Activated CD4-positive, CD25-positive, alpha-beta regulatory T cell treated with anti-CD3 and anti-CD28 coated beads, Interleukin-2, amount 50 U/mL, for 16 hours (primary cell): ENCODE measurements at places on chromosomes 2 and 18.

- no peak for DNase-seq
Observed at GRCh38 chr18:35002120-35002519, 39.1 kb upstream of the MAPRE2 start.

DNA sequence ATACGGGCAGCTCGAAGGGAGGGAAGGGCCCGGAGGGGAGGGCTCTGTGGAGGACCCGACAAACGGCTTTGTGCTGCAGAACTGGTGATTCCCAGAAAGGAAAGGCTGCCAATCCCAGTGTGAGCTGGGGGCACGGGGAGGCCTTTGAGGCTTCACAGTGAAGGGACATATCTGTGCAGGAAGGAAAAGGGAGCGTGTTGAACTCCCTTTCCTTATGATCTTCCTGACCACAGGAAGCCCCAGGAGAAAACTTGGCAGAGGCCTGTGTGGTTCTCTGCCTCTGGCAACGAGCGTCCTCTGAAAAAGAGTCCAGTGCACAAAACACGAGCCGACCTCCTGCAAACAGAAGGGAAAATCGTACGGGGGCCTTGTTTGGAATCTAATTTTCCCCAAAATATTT, 683.5 kb upstream of the SALL3 start:
- no peak for DNase-seq

- DNase-seq: no peak
Observed at GRCh38 chr18:49565612-49566011, 3.8 kb downstream of the LIPG start.

DNA sequence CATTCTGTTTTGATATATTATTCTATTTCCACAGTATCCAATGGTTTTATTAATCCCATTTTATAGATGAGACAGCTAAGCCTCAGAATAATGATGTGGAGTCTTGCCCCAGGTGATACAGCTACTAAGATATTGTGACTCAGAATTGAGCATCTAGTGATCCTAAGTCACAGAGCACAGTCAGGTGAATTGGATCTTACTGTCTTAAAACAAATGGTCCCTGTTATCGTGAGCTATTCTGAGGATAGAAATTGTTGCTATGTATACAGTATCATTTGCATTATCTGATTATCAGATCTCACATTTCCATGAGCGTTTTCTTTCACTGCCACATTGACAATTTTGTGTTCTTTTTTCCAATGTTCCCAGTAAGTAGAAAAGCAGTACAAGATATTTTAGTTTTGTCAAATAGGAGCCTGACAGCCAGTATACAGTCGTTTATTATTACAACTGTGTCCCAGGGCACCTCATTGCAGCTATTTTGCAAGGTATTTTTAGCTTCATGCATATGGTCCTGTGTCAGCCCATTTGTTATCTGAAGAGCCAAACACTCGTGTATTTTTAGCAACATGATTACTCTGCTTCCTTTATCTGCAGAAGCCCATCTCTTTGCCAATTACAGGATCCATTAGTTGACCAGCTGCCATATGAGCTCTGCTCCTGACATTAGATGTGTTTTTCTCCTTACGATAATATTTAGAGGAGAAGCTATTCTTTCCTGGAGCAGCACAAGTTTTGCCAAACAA, 25.1 kb upstream of the SGPP2 start:
- DNase-seq: no peak

- DNase-seq: no peak
Observed at GRCh38 chr2:216693414-216694080, 1.8 kb downstream of the IGFBP5 start.

DNA sequence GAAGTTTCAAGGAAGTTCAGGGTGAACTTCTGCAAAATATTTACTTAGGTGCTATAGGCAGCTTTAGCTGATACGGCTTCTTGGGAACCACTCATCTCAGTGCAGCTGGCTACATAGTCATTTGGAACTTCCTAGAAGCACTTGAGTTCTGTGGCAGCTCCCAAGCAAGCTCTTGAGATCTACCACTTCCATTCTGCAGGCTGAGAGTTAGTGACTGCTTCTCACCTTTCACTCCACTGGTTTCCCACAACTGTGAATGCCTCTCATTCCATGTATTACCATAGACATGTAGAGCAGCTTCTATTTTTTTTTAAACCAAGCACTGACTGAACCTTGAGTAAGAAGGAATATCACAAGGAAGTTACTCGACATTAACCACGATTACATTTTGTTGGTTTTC, 994.1 kb upstream of the ACVR2A start:
- no peak for DNase-seq

DNA sequence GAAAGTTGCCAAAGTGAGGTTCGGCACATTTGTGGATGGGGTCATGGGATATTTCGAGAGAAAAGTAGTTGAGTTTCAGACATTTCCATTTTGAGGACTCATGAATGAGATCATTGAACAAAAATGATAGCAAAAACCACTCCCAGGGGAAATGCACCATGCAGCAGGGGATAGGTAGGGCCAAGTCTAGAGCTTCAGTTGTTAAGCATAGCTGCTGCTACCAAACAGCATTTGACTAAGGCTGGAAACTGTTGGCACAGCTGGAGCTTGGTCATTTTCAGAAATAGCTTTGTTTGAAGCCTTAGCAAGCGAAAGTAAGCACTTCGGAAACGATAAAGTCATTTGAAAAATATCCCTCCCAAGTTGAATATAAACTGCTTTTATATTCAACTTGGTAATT, 431.8 kb downstream of the SOCS6 start:
- no peak for DNase-seq

DNA sequence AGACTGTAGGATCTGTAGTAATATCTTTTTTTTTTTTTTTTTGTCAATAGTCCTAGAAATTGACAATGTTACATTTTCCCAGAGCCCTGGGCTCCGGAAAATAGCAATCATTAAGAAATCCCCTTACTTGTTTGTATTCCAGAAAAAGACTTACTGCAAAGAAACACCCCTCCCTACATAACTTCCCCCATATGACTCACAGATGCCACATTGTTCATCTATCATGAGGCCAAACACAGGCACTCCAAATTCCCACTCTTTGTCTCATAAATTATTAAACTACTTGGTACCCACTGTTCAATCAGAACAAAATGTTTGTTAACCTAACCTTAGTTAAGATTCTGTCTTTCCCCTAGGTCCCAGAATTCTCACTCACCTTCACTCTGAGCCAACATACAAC, 53.5 kb downstream of the TEX51 start:
- DNase-seq: no peak

GRCh38 chr2:161173541-161174194, 13.4 kb downstream of the TANK start:
- no peak for DNase-seq

DNA sequence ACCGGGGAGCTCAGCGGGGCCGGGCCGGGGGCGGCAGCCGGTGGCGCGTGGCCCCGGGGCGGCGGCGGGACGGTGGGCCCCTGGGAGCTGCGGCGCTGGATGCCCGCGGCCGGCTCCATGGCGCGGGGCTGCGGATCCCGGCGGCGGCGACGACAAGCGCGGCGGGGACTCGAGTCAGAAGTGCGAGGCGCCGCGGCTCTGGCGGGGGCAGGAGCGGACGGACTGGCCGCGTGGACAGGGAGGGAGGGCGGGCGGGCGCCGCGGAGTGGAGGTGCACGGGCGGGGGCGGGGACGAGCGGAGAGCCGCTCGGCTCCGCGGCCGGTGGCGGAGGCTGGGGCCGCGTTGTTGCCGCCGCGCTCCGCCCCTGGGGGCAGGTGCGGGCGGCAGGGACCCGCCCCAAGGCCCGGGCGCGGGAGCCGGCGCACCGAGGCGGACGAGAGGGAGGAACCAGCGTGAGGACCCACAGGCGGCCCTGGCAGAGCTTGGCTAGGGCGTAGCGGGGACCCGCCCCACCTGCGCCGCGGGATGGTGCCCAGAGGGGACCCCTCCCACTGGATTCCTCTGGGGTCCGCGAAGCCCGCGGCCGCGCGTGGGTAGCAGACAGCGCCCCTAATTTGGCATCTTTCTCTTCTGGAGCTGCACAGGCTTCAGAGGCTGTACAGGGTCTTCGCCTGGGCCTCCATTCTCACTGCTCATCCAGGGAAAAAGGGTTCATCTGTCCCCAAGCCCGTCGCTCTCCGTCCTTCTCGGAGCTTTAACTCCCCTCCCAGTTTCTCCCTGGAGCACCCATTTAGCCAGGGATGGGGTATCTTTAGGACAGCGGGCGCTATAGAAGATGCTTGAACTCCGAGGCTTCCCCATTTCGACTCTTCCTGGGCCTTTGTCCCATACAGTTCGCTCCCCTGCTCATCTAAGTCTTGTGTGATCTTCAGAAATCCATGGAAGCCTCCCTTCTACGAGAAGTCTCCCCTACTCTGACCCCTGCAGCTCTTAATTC, at the start of gene TMEM163:
Gene TMEM163, minus strand, starts transcription at position 184 of the 998 bp plus-strand sequence.
- no peak for DNase-seq

DNA sequence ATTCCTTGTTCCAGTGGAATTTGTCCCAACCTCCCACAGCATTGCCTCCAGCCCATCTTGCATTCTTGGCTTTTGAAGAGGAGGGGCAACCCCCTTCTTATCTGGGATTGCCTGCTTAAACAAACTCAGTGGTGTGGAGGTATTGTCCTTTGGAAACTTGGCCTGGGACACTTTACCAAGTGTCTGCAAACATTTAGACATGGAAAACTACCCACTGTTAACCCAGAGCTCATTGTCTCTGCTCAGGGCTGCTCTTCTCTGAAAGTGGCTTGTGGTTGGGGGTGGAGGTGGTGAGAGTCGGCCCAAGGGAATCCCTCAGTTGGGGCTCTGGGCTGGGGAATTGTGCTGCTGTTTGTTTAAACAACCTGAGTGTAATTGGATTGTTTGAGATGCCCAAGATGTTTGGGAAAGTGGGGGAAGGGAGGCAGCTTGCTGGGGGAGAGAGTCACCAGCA, 178.3 kb upstream of the GATA6 start:
- no peak for DNase-seq

GRCh38 chr2:240557101-240557751, 562 bp downstream of the ANKMY1 start:
- no peak for DNase-seq

GRCh38 chr2:217419055-217419671, 559.3 kb upstream of the TNP1 start:
- DNase-seq: no peak

GRCh38 chr2:126449677-126450076, 206.3 kb upstream of the GYPC start:
- no peak for DNase-seq

- no peak for DNase-seq
Observed at GRCh38 chr2:143160732-143161707, 31.8 kb downstream of the ARHGAP15 start.

DNA sequence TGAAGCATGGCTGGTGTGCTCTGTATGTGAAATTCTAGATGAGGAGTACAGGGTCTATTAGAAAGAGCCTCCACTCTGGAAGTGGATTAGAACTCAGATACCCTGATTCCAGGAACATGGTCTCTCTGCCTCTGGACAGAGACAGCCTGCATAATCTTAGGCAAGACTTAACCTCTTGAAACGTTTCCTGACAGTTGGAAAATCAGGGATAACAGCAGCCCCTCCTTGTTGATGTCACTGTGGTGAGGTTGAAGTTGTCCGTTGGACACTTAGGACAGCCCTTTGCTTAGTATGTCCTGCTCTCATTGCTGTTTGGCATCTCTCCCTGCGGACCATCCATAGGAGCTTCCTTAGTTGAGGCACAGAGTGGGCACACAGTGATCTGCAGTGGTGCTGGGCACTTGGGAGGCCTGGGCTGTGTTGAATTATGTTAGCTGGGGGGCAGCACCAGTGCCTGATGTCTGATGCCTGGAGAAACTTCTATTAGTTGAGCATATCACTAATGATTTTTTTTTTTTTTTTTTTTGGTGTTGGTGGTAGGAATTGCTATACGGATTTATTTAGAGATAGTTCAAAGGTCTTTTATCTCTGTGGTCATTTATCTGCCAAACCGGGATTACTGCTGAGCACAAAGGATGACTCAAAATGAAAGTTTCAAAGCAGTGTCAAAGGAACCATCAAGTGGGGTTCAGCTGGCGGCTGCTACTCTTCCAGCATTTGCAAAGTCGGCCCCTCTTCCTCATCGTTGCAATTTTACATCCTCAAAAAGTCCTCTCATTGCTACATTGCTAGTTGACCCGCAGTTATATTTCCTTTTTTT, 28.8 kb downstream of the SETBP1 start:
- no peak for DNase-seq

- no peak for DNase-seq
Observed at GRCh38 chr18:51630706-51631105, 433.2 kb upstream of the MEX3C start.

DNA sequence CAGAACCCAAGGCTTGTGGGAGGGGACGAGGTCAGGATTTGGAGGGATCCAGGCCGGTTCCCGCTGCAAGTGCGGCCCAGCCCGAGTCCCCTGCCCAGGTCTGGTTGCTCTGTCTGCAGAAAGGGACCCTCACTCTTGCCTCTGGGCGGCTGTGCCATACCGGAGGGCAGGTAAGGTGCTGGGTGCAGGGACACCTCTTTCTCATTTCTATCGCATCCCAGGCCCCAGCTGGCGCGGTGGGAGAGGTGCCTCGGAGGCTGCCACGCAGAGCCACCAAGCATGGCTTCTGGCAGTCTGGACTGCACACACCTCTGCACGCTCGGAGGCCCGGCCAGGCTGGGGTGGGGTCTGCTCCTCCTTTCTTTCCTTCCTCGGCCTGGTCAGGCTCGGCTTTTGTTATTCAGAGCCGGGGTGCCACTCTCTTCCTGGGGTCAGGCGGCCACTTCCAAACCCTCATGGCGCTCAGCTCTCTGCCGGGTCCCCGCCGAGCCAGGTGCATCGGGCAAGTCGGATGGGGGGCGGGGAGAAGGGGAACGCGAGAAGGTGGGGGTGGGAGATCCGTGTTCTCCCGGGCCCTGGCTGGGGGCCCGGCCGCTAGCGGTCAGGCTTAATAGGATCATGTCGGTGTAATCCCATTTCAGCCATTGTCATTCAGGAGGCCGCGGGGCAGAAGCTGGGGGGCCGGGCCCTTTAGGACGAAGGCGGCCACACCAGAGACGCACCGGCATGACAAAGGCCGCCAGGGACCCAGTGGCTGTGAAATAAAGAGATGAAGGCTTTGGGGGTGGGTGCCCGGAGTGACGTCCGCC, 9.0 kb downstream of the GBX2 start:
- no peak for DNase-seq

DNA sequence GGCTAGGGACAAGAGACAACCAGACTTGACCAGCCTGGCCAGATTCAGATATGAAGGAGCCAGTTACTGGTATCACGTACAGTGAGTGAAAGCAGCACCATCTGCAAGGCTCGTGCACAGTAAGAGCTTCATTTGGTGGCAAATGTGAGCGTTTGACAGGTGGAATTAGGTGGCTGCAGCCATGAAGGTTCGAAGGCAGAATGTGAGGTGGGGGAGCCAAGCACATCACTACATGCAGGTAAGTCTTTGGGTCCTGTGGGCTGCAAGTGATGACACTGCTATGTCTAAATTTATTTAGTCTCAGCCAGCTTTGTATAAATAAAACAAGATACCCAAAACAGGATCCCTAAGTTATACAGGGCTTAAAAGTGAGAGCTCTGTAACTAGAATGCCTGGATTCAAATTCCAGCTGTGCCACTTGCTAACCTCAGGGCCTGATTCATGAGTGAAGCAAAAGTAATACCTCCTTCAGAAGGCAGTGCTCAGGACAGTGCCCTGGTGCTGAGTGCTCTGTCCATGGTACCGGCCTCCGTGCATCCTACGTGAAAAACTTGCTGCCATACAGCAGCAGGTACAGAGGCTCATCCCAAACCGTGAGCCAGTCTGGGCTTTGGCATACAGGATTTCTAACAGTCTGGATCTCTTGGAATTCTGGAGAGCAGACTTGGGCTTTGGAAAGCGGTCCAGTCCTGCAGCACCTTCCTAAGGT, 18.6 kb downstream of the DDX18 start:
- no peak for DNase-seq
